ENCODE measurements at places on chromosomes 12 and 14. TPM values are rescaled to one million over a fixed set of nuclear protein-coding genes. Genes with fewer than 3 reads are reported as not detected.

Gene PLEK2
- total RNA-seq, result 4.2 TPM

Gene CDCA3
- 62.5 TPM for total RNA-seq

Gene CPM
- 8.0 TPM for total RNA-seq

GRCh38 chr12:27355486-27355885 lies 22.9 kb downstream of the BMAL2 start:
- no peaks in the 10 kb centered on the region for H3K4me1 ChIP-seq
- DNase-seq, result no peak
- no peak overlapping the region for H3K4me3 ChIP-seq
- peaks cover 18% of the 10 kb centered on the region for H3K27me3 ChIP-seq
- no peak overlapping the region for H3K27ac ChIP-seq
- no peaks in the 10 kb centered on the region for H3K36me3 ChIP-seq

GRCh38 chr12:48907245-48907644 lies 18.0 kb downstream of the FKBP11 start:
- no peak for DNase-seq
- no peak overlapping the region for H3K27ac ChIP-seq
- H3K4me3 ChIP-seq, result no peak overlapping the region
- peaks cover 7% of the 10 kb centered on the region for H3K4me1 ChIP-seq
- H3K36me3 ChIP-seq, result no peaks in the 10 kb centered on the region

- H3K27me3 ChIP-seq, result peaks cover 15% of the 10 kb centered on the region
- H3K4me1 ChIP-seq, result no peaks in the 10 kb centered on the region
- no peaks in the 10 kb centered on the region for H3K36me3 ChIP-seq
- no peak for DNase-seq
These were observed 184.9 kb downstream of the NTF3 start for GRCh38 chr12:5616854-5617253.

- no peak overlapping the region for H3K27ac ChIP-seq
- DNase-seq, result no peak
- H3K36me3 ChIP-seq, result no peaks in the 10 kb centered on the region
- H3K4me3 ChIP-seq, result no peak overlapping the region
- peaks cover 1% of the 10 kb centered on the region for H3K4me1 ChIP-seq
These were observed 12.1 kb downstream of the CCDC63 start for GRCh38 chr12:110858848-110859247.

GRCh38 chr14:55450987-55451386 lies 10.6 kb upstream of the TBPL2 start:
- no peak overlapping the region for H3K27ac ChIP-seq
- no peak for DNase-seq
- H3K4me3 ChIP-seq, result no peak overlapping the region
- H3K4me1 ChIP-seq, result peaks cover 3% of the 10 kb centered on the region
- no peaks in the 10 kb centered on the region for H3K36me3 ChIP-seq

- H3K4me1 ChIP-seq, result no peaks in the 10 kb centered on the region
- H3K27ac ChIP-seq, result no peak overlapping the region
- no peak overlapping the region for H3K4me3 ChIP-seq
- peaks cover 15% of the 10 kb centered on the region for H3K27me3 ChIP-seq
These were observed 91.7 kb upstream of the MYL2 start for GRCh38 chr12:111011999-111012600.

GRCh38 chr12:57449375-57449774 lies 5.7 kb upstream of the INHBE start:
- no peaks in the 10 kb centered on the region for H3K27me3 ChIP-seq
- H3K4me1 ChIP-seq, result peaks cover 2% of the 10 kb centered on the region
- no peaks in the 10 kb centered on the region for H3K36me3 ChIP-seq
- H3K27ac ChIP-seq, result no peak overlapping the region
- DNase-seq, result no peak
- no peak overlapping the region for H3K4me3 ChIP-seq

DNA sequence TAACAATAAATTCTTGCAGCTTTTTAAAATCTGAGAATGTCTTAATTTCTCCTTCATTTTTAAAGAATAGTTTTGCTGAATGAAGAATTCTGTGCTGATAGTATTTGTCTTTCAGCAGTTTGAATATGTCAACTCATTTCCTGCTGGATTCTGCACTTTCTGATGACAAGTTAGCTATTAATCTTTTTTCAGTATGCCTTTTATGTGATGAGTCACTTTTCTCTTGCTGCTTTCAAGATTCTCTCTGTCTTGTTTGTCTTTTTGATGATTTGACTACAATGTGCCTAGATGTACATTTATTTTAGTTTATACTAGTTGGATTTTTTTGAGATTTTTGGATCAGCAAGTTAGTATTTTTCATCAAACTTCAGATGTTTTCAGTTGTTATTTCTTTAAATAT lies 87.9 kb upstream of the AVPR1A start:
- H3K27me3 ChIP-seq, result no peaks in the 10 kb centered on the region
- no peak overlapping the region for H3K4me3 ChIP-seq
- H3K4me1 ChIP-seq, result no peaks in the 10 kb centered on the region
- H3K36me3 ChIP-seq, result no peaks in the 10 kb centered on the region
- no peak overlapping the region for H3K27ac ChIP-seq

- no peaks in the 10 kb centered on the region for H3K4me1 ChIP-seq
- H3K27ac ChIP-seq, result no peak overlapping the region
- no peak overlapping the region for H3K4me3 ChIP-seq
- no peaks in the 10 kb centered on the region for H3K36me3 ChIP-seq
These were observed 31.9 kb upstream of the BICDL1 start for GRCh38 chr12:119957135-119957534.

DNA sequence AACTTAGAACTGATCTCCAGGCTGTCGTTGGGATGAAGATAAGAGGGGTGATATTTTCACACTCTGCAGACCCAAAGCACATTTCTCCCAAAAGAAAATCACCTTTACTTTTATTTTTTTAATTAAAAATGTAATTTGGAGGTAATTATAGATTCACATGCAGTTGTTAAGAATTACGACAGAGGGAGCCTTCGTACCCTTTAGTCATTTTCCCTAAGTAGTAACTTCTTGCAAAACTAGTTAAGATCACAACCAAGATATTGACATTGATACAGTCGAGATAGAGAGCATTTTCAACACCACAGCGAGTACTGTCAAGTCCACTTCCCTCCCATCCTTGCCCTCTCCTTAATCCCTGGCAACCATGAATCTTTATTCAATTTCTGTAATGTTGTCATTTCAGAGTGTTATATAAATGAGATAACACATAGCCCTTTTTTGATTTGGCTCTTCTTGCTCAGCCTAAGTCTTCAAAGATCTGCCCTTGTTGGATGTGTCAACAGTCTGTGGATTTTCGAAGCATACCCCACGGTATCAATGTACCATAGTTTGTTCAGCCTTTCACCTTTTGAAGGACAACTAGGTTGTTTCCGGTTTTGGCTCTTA lies 39.6 kb downstream of the DNAH10 start:
- DNase-seq, result no peak
- no peak overlapping the region for H3K4me3 ChIP-seq
- no peaks in the 10 kb centered on the region for H3K27me3 ChIP-seq
- no peak overlapping the region for H3K27ac ChIP-seq
